ENCODE measurements at places on chromosomes 13 and 19.

DNA sequence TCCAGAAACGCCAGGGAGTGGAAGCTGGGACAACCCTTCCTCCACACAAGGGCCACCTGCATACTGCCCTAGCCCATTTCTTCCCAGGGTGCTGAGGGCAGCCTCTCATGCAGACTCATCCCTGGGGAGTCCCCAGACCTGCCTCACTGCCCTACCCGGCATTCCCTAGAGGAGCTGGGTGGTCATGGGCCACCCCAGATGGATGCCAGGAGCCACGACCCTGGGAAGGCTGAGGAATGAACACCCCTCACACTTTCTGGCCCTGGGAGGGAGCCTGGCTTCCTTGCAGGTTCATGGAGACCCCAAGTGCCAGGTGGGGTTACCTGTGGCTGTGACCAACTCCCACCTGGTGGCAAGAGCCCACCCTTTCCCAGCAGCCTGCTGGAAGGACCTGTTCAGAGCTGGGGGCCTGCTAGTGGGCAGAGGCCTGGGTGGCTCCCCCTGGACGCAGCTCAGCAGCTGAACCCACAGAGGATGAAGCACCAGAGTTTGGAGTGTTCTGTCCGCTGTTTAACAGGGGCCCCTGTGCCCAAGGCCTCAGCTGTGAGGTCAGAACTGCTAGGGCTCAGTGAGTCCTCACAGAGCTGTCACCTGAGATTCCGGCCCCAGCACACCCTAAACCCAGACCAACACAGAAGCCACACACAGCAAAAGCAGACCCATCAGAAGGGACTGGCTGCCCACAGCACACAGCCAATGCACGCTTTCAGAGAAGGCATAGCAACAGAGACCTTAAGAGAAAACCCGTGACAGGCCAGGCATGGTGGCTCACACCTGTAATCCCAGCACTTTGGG is 6.6 kb downstream of the ACP4 start:
- DNase-seq: no peak

DNA sequence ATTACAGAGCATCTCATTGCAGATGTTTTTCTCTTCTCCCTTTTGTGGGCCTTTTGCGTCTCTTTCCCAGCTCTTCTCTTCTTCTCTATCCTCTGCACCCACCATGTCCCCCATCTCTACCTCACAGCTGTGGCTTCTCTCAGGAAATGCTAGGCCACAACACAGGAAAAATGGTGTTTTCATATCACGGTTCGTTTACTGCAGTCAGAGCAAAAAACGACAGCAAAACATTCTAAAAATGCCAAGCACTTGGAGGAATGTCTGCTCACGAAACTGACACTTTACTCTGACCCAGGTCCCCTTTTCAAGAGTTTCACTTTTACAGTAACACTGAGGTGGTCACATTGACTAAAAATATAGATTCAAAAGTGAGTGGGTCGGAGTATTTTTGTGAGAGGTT is 152.2 kb downstream of the DCT start:
- DNase-seq: no peak

GRCh38 chr19:30001791-30002190 is 59.8 kb downstream of the URI1 start:
- DNase-seq: peak; percentile 28

DNA sequence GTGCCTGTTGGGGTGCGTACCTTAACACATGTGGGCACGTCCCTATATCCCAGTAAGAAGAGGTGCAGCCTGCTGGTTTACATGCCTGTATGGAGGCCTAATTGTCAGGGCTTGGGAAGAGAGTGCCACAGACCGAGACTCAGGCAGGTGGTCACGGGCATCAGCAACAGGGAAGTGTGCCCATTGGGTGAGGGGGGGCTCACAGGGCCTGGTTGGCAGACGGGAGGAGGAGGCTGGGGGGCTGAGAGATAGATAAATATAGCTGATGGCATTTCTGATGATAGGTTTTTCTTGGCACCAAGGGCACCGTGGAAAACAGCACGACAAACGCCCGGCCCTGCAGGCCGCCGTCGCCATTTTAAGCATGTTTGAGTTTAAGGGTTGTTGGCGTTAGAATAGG is 37.6 kb downstream of the NFIX start:
- DNase-seq: no peak

GRCh38 chr19:47226426-47227351 is 4.3 kb downstream of the BBC3 start:
- no peak for DNase-seq

DNA sequence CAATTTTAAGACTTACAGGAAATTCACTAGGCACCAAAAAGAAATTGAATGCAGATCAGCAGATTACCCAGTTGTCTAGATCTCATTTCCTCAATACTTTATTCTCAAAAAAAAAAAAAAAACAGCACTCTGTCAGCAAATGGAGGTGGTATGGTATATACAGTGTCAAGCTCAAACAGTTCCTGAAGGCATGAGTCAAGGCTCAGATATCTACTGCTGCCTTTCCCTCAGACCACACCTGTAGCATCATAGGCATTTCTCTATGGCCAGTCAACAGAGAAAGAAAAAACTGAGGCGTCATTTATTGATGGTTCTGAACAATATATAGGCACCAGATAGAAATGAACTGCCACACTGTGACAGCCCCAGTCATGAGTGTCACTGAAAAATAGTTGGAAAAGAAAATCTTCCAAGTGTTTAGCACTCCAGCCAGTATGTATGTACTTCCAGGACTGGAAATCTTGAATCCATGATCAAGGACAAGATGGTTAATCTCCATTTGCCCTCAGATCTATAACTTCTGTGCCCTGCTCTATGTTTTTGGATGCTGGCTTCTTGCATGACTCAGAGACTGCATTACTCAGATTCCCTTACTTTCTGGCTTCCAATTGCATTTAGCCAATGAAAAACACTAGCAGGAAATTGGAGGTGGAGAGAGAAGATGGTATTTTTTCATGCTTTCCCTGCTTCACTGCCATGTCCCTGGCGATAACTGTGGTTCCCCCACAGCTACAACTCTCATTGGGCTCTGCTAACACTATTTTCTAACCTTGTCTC is 8.4 kb upstream of the COG3 start:
- no peak for DNase-seq

DNA sequence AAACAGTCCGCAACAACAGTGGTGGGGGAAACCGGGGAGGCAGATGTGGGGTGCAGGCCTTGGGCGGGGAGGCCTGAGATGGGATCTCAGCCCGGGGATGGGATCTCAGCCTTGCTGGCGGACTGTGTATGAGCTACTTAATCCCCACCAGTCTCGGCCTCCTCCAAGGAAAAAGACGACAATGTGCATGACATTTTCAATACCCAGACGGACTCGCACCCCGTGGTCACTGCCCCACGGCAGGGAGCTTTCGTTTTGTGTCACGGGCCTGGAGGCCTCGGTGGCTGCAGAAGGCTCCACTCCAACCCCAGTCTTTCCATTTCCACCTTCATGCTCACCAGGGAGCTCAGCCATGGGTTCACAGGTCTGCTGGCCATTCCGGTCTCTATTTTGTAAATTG is 25.5 kb downstream of the GRTP1 start:
- no peak for DNase-seq

DNA sequence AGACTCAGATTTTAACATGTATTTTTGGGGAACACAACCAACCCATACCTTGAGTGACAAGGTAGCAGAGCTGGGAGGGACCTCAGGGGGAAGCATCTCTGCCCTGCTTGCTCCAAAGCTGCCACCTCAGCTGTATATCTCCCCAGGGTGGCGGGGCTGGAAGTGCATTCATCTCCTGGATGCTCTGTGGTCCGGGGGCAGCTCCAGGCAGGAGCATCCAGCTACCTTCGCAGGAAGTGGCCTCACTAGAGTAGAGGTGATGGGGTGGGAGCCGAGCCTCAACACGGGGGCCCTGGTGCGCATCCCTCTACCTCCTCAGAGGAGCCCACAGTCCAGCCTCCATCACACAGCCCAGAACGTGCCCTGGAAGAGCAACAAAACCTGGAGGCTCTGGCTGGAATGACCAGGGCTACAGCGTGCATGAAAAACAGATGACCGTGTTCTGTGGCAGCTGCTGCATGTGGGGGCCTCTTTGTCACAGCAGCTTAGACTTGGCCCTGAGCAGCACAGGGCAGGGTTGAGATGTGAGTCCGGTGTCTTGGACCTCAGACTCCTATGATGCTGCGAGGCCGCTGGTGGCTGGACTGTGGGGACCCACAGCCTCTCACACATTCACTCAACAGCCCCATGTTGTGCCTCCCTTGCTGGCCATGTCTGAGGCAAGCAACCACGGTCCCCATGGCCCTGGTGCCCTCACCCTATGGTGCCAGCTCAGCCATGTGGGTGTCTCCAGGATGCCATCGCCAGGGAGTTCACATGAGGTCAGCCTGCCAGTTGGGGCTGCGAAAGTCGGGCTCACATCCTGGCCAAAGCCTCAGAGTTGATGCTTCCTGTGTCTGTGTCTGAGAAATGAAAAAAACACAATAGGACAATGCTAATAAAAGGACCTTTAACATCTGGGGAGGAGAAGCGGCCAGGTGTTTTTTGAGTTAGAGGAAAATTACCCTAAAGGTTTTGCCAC is 17.1 kb upstream of the GAS6 start:
- DNase-seq: no peak

DNA sequence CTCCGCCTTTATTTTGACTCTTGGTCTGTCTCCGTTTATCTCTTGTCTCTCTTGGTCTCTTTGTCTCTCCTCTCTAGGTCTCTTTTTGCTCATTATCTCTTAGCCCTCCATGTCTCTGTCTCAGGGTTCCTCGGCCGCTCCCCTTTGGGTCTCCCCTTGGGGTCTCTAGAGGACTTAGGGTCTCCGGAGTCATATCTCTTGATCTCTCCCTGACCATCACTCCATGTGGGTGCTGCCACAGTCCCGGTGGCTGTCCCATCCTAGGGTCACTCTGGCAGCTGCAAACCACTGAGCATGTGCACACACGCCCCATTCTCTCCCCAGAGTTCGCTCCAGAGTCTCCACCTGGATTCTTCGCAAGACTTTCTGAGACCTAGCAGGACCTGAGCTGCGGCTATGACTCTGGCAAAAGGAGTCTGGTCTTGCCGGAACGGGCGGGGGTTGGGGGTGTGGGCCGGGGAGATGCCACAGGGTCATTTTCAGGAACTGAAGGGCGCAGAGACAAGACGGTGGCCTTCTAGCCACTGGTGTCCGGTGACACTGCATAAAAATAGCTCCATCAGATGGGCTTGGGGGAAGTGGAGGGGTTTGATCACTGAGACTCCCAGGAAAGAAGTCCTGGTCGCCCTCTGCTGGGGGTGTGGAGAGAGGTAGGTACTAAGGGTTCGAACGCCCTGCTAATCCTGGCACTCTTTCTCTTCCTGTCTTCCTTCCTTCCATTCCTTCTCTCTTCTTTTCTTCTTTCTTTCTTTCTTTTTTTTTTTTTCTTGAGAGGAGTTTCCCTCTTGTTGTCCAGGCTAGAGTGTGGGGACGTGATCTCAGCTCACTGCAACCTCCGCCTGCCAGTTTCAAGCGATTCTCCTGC is 1.2 kb upstream of the KCNA7 start:
- DNase-seq: peak; percentile 70

- no peak for DNase-seq
Measured at GRCh38 chr13:48489666-48490065, 43.2 kb downstream of the RCBTB2 start.

GRCh38 chr13:103358255-103358932 is 292.2 kb upstream of the SLC10A2 start:
- no peak for DNase-seq

- DNase-seq: no peak
Measured at GRCh38 chr13:113105921-113106452, 396 bp downstream of the F7 start.

DNA sequence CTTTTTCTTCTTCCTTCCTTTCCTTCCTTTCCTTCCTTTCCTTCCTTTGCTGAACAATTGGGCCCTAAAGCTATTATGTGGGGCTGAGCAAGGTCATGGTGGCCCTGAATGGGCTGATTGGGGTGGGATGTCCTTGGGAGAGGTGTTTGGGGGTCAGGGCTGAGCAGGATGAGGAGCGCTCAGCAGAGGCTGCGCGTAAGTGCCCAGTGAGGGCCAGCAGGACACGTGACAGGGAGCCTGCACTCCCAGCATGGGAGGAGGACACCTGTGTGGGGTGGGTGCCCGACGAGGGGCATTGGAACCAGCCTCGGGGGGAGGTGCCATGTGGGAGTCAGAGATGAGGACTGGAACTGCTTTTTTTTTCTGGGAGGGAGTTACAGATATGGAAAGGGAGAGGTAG is 5.4 kb upstream of the LGALS7 start:
- DNase-seq: no peak

- DNase-seq: no peak
Measured at GRCh38 chr13:60032851-60033250, 130.9 kb downstream of the DIAPH3 start.

DNA sequence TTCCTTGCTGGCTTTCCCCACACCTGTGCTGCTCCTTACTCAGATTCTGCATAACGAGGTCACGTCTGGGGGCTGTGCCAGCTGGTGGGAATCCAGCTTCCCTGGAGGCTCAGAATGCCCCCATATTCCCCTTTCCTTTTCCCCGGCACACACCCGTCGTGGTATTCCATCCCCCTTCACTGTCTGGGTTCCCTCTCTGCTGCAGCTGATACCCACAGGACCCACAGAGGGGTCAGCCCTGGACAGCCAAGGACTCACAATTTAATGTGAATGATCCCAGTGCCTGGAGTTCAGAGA is 4.2 kb upstream of the MYH14 start:
- DNase-seq: no peak

Data from HEK293T (cell line).